H54 (cell line): ENCODE measurements at places on chromosomes 1 and 21.
A peak's percentile ranks its signal among the peaks of the same experiment; 100 is the strongest.

DNA sequence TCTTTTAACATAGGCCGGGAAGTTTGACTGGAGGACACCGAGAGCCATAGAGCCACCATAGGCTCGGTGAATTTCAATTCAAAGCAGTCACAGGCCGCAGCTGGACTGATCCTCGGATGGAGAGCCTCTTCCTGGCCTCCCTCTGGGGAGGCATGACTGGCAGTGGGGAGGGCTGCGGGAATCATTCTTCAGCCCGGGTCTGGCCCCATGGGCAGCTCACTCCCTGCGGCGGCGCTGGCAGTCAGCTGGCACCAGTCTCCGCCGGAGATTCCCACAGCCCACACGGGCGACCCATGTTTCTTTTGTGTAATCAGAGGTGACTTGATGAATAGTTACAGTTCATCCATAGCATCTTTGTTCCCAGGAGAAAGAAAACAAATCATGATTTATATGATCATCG, 10.6 kb downstream of the ESPN start:
- DNase-seq, result no peak

DNA sequence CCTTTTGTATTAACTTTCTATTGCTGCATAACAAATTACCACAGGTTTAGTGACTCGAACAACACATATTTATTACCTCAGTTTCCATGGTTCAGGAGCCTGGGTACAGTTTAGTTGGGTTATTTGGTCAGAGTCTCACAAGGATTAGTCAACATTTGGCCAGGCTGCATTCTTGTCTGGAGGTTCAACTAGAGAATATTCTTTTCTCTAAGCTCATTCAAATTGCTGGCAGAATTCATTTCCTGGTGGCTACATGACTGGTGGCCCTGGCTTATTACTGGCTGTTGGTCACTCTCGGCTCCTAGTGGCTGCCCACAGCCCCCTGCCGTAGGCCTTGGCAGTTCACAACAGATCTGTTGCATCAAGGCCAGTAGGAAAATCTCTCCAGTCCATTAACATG, 81.1 kb upstream of the ADAR start:
- no peak for DNase-seq

DNA sequence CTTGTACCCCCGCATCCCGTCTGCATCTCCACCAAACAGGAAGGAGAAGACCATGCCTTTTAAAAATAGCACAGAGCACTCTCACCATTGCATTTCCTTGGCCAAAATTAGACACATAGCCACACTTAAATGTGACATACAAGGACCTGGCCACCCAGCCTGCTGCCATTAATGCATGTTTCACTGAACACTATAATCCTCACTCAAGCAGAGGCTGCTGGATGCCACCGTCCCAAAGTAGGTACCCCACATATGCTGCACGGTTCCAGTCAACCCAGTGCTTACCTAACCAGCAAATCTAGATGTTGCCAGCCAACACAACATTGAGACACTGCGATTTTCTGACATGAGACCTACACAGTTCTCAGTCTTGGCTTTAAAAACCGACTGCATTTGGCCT, 107.7 kb downstream of the ADSS2 start:
- no peak for DNase-seq

DNA sequence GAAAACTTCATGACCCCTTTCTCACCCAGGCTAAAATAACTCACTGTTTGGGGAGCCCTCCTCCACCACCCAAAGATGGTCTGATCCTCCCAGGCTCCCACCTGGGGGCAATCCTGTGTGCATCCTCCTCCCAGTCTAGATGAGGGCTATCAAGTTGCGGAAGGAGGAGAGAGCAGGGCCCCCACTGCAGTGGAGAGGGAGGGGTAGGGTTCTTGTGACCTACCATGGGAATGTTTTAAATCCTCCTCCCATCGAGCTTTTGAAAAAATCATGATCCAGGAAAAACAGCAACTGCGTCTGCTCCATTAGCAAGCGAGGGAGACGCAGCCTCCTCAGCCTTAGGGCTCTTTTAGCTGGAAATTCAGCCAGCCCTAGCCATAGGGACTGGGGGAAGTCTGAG, 80.0 kb downstream of the NAV1 start:
- DNase-seq, result no peak

DNA sequence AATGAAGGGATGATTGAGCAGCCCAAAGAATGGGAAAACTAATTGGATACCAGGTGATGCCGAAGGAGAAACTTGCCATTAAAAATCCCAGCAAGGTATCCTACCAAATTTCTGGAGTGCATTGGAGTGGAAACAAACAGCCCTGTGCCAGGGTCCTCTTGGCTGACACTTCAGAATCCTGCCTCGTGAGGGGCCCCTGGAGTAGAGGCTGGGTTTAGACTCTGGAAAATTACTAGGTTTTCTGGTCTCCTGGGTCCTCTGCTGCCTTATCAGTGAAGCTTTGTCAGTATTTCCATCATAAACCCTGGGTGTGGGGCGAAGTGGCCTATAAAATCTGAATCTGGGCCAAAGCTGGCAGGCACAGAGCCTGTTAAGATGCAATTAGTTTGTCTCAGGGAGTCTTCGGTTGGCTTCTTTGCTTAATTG, 289.2 kb upstream of the USP24 start:
- no peak for DNase-seq

- DNase-seq, result no peak
Measured at GRCh38 chr1:40044110-40044509, 3.6 kb downstream of the CAP1 start.

DNA sequence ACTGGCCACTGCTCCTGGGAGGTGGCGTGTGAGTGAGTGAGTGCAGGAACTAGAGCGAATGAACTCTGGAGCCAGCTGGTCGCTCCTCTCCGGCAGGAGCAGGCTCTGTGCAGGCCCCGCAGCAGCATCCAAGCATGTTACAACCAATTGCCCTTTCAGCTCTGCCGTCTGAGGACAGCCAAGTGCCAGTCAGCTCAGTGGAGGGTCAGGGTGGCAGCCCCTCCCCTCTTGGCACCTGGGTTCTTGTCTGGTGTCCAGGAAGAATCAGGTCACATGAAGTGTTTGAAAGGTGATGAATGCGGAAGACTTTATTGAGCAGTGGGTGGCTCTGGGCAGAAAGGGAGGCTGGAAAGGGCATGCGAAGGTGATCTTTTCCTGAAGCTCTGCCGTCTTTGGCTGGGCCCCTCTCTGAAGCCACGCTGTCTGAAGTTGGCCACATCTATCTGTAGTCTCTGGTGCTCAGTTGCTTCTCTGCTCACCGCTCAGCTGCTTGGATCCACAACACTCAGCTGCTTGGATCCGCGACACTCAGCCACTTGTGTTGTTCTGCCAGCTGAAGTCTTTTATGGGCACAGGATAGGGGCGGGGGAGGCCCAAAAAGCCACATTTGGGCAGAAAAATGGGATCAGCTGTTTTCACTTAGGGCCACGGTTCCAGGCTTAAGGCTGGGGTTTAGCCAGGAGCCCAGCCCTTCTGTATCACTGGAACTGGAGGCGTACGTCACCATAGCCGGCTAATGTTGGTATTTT, 139.8 kb downstream of the ADSS2 start:
- DNase-seq, result no peak

DNA sequence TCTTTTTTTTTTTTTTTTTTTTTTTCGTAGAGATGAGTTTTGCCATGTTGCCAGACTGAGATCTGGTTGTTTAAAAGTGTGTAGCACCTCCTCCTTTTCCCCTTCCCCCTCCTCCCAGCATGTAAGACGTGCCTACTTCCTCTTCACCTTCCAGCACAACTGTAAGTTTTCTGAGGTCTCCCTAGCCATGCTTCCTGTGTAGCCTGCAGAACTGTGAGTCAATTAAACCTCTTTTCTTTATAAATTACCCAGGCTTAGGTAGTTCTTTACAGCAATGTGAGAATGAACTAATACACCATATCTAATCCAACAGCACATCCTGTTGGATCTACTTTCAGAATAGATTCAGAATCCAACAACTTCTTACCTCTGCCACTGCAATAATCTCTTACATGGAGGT, 111.1 kb downstream of the CLIC6 start:
- DNase-seq, result no peak

DNA sequence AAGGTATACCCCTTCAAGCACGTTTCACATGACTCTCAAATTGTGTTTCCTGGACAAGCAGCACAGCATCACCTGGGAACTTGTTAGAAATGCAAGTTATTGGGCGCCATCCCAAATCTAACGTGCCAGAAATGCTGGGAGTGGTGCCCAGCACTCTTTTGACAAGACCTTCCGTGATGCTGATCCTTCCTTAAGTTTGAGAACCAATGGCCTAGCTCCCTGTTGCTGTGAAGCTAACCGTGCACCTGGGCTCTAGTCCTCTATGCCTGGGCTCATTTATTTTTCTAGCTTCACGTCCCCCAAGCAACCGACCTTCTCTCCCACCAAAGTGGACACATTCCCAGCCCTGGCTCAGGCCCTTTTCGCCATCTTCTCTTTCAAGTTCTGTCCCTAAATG, 4.3 kb downstream of the BEST4 start:
- DNase-seq, result no peak

GRCh38 chr1:9615316-9616063, 26.8 kb downstream of the TMEM201 start:
- DNase-seq, result peak; percentile 54

DNA sequence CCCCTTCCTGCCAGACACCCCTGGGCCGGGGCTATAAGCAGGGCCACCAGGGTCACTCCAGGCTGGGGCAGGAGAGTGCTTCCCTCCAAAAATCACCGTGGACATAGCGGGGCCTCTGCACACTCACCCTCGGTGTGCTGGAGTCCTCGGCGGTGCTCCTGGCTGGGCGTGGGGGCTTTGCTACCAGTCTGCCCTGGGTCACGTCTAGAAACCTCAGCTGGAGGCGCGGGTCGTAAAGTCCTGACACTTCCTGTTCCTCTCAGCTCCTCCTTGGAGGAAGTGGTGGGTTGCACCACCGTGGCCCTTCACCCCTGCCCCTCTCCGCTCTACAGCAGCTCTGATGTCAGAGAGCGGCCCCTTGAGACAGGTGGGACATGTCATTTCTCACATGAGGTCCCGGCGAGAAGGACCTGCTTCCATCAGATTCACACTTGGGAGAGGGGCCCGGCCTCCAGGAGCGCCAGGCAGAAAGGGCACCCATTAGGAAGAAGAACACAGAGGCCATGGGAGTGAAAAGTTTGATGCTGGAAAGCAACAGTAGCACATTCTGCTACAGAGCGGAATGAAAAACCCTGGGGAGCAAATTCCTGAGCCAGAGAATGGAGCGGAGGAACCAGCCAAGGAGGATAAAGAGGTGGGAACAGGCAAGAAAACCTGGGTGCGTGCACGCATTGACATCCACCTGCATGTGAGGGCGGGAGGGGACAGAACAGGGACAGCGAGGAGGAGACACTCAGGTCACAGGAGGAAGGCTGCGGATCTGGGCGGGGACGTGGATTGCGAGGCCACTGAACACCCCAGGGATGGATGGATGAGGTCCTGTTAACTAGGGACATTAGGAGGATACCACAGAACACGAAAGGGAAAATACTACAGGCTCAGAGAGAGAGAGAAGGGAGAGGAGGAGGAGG, at the start of gene ITGB2:
ITGB2 (minus strand) TSS at position 206 of the 911 bp plus-strand sequence. CDS start 10,117 bp downstream, outside the sequence.
- DNase-seq, result no peak

- DNase-seq, result no peak
Measured at GRCh38 chr1:245334827-245335490, 180.2 kb downstream of the KIF26B start.

- no peak for DNase-seq
Measured at GRCh38 chr1:81757398-81758020, 43.2 kb upstream of the ADGRL2 start.

GRCh38 chr1:207742850-207743555, 8.9 kb upstream of the CD46 start:
- no peak for DNase-seq

GRCh38 chr1:221085701-221086375, 206.6 kb downstream of the HLX start:
- DNase-seq, result no peak

DNA sequence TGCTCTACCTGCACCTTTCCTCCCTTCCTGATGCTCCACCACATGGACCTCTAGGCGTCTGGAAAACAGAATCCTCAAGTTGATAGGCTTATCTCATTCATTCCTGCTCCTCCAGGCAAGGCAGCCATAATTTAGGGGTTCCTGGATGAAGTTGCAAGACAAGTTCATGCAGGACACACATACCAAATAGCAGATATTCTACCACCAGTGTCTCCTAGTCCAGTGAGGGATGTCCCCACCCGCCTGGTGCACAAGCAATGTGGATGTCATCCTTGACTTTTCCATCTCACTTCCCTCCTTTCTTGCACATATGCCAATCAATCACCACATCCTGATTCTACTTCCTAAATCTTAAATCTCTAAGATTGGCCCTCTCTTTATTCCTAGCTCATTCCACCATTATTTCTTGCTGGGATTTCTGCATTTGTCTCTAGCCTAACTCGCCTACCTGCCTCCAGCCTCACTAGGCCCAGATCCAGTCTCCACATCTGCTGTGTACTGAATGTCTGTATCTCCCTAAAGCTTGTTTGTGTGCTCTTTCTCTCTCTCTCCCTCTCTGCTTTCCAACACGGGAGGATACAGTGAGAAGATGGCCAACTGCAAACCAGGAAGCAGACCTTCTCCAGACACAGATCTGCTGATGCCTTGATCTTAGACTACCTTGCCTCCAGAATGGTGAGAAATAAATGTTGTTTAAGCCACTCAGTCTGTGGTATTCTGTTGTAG, 40.5 kb downstream of the CD34 start:
- DNase-seq, result no peak

- no peak for DNase-seq
Measured at GRCh38 chr1:91703095-91703494, 182.9 kb downstream of the TGFBR3 start.

- DNase-seq, result no peak
Measured at GRCh38 chr1:22296701-22297591, 154.0 kb upstream of the WNT4 start.

- DNase-seq, result no peak
Measured at GRCh38 chr21:41596241-41596925, 88.4 kb upstream of the TMPRSS2 start.

DNA sequence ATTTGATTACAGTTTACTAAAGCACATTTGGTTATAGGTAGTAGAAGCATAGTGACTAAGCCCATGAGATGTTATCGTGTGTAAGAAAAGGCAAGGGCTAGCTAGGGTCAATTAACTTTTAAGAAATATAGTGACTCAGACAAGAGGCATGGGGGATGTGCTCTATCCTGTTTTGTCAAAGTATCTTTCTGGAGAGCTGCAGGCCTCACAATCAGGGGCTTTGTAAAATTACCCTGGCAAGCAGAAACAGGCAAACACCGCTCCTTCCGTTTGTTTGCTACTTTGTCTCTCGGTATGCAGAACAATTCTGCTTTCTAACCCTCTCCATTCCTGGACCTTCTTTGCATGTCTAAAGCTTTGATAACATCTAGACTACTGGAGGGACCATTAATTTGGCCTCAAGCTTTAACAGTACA, 26.1 kb upstream of the ZNF697 start:
- no peak for DNase-seq

DNA sequence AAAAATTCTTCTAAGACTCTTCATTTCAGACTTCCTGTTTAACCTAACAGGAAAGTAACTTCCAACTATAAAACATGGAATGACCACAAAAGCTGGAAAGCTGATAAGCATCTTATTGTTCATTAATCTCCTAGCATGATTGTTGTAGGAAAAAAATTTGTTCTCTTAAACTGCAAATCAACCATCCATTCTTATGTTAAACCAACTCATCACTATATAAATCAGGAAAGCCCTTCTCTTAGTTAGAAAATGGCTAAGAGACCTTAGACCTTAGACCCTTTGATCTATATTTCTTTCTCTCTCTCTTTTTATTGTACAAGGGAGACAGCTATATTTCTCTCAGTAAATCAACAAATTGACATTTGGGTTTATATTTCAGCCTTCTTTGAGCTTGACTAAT, 101.4 kb downstream of the UBE2U start:
- DNase-seq, result no peak

- DNase-seq, result no peak
Measured at GRCh38 chr21:26179501-26179900, 8.9 kb upstream of the APP start.
